Tongue (tissue), 3 donors: ENCODE measurements at places on chromosomes 7 and 10.

DNA sequence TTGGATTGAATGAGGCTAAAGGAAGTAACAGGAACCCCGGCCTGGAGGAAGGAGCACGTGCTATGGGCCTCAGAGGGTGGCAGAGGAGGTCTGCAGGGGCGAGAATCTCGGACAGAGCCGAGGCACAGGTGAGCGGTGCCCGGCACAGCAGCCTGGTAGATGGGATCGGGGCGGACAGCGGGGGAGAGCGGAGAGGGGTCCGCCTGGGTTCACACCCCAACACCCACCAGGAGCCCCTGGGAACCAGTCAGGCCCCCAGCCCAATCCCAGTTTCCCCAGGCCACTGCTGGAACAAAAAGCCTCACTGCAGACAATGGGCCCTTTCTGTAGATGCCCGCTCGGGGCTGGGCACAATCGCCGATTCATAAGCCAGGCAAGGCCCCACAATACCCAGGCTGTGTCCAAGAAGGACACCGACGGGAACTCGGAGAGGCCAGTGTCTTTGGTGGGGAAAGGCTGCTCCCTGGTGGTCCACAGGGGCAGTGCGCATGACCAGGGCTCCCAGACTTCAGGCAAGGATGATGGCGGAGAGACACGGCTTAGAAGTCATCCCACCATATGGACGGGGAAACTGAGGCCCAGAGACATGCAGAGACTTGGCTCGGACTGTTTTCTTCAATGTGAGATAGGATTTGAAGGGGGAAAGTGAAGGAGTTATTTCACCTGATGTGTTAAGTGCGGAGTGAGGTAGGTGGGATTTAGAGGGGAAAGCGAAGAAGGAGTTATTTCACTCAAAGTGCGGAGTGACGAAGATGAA is 106.9 kb upstream of the GPR26 start:
- DNase-seq, result peak; percentile 84

DNA sequence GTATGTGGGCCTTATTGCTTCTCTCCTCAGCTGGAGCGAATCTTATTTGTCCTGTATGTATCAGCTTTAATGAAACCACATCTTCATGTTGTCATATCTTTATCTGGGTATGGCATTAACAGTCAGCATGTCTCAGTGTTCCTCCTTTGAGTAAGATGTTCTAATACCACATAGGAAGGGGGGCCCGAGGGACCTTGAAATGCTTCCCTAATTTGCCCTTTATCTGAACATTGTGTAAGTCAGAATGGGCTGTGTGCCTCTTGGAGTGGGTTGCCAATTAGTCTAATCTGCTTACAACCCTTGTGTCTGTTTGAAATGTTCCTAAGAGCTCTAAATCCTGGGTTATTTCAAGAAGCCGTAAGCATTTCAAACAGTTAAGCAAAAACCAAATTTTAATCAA is 623.8 kb downstream of the SUGCT start:
- no peak for DNase-seq

- DNase-seq, result no peak
These were observed 199.6 kb downstream of the HERPUD2 start for GRCh38 chr7:35495377-35495776.

GRCh38 chr7:81467964-81468363 is 301.9 kb downstream of the HGF start:
- DNase-seq, result no peak

DNA sequence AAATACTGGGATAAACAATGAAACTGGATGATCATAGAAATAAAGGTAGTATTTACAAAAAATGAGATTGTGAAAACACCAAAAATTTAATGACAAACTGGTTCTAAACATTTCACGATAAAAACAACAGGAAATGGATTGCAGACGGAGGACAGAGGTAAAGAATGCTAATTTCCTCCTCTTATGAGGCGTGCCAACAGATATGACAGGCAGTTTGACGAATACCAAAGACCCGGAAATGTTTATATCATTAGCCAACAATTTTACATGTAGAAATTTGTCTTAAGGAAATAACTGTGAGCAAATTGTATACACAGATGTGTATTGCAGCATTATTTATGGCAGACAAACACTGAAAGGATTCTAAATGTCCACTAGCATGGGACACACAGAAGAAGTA is 162.0 kb upstream of the MGMT start:
- peak; percentile 50 for DNase-seq

- peak; percentile 64 for DNase-seq
These were observed 149.5 kb downstream of the ARID5B start for GRCh38 chr10:62050893-62051433.

- DNase-seq, result no peak
These were observed 1.4 kb upstream of the DRGX start for GRCh38 chr10:49397036-49397999.

DNA sequence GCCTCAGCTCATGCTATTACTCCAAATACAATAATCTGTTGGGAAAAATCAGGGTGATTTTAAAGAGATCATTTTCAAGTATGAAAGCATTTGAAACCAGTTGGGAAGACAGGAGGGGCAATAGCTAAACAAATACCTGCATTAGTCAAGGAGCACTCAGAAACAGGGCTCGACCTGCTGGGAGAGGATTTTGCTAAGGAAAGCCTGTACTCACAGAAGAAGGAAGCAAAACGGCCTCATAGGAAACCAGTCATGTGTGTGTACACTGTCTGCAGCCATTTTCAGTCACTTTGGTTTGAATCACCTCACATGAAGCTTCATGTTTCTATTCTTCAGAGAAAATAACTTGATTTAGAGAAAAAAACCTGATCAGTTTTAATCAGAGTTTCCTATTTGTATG is 38.6 kb downstream of the FZD1 start:
- no peak for DNase-seq

- DNase-seq, result no peak
These were observed 277.0 kb downstream of the GFRA1 start for GRCh38 chr10:115996031-115996430.

GRCh38 chr7:55193245-55193644 is 171.9 kb upstream of the LANCL2 start:
- no peak for DNase-seq

DNA sequence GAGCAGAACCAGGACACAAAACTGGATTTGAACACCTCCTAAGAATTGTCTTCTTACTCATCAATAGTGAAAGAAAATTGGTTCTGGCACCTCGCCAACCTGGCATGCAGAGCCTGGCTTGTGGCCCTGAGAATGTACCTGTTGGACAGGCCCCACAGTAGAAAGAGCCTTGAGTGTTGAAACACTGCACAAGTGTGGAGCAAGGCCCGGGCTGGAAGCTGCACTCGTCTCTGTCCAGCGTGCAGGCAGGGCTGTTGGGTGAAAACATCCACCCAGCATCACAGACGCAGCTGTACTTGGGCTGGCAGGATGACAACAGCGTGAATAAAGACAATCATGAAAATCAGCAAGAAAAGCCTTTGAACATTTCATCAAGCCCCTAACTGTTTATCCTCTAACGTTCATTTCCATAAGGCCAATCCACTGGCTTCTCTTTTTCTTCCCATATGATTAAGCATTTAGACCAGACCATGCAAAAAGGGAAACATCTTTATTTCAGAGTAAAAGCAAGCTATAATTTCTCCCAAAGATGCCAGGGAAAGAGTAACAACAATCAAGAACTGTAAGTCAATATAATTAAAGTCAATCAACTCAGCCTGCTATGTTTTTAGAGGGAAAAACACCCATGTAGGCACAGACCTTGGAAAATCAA is 15.6 kb downstream of the CUBN start:
- peak; percentile 90 for DNase-seq
